Activated naive CD8-positive, alpha-beta T cell treated with anti-CD3 and anti-CD28 coated beads, Interleukin-2, amount 10 ng/mL, durations not matched to agents 7 days and 5 days (primary cell): ENCODE measurements at places on chromosomes 5 and 9. TPM values are rescaled to one million over a fixed set of nuclear protein-coding genes. Genes with fewer than 3 reads are reported as not detected.

GRCh38 chr5:173187054-173187743 is 42.9 kb downstream of the BNIP1 start:
- DNase-seq = no peak

- DNase-seq = no peak
These were observed 403.1 kb upstream of the TRPC7 start for GRCh38 chr5:136768457-136768856.

- no peak for DNase-seq
These were observed 180.7 kb downstream of the AP3B1 start for GRCh38 chr5:78113689-78114264.

Gene ATG10
- 11.5 TPM for total RNA-seq
